ENCODE measurements at places on chromosomes 2 and 18. TPM values are rescaled to one million over a fixed set of nuclear protein-coding genes. Genes with fewer than 3 reads are reported as not detected.

DNA sequence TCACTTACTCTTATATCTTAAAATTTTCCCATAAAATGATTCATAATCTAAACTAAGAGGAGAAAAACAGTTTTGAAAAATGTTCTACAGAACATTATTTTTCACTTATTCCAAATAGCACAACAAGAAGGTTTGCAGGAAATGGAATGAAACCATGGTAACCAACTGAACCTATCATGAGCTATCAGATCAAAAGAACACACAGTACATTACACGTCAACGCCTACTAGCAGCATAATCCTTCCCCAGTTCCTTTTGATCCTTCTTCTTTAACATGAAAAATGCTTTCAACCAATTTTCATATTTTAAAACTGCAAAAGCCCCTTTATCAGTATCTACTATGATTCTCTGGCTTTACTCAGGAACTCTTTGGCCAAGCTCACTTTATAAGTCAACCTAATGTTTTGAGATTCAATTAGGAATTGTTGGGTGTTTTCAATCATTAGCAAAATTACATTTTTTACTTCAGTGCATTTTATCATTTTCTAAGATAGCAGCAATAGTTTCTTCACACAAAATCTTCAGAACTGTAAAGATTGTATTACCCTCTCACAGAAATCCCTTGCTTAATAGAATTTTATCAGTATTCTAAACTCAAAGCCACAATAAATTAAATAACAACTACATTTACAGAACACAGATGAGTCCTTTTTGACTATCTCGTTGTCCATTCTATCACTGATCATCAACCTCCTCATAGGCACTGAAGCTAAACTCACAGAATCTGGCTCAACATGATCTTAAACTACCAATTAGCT, 102.5 kb downstream of the CHN1 start:
- DNase-seq = no peak

DNA sequence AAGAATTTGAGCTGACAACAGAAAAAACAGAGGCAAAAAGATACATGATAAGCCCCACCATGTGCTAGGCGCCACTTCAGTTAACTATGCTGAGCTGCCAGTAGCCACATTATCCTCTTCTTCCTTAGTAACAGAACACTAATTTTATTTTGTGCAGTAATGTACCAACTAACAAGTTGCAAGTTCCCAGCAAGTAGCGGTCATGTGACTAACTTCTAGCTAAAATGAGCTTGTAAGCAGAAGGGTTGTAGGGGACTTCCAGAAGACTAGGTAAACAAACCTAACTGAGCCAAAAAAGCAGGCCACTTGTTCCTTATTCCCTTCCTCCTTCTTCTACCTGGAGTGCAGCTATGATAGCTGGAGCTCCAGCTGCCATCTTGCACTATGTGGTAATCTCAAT, 75.5 kb downstream of the DTNB start:
- no peak for DNase-seq

SEH1L gene
- 73.1 TPM for polyA plus RNA-seq

C18orf54 gene
- 3.0 TPM for polyA plus RNA-seq

DNA sequence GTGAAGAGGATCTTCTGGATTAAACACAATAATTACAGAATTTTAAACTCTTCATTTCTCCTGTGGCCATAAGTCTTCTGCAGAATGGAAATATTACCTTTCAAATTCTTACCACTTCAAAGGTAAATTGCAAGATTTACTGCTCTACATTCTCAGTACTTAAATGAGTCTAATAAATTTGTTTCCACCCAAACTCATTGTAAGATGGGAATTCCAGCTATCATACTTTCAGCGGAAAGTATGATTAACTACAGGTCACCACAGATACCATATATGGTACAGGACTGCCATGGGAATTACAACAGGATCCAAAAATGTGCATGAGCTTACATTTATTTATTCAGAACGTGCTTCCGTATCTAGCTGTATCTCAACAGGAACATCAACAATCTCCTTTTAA, 3.1 kb downstream of the DSC3 start:
- no peak for DNase-seq

MPP4 gene
- not detected for polyA plus RNA-seq

DNA sequence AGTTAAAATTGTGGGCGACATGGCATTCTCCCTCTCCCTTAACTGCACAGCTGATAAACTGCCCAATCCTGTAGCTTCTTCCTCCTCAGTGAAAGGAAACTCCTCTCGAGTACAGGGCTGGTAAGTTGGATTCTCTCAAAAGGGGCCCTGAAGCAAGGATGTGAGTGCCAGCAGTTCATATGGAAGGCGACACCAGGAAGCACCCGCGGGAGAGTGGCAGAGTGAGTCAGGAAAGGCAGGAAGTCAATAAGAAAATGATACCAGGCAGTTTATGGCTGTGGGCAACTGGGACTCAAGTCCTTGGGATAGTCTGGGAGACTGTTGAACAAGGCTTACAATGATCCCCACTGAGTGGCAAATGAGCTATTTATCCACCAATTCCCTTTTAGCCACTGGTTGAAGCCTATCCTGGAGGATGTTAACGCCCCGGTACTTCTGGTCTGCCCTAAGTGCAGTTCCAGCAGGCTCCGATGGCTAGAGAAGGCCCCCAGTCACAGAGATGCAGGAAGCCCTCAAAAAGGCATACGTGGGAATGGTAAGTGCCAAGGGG, 34.8 kb downstream of the ABHD3 start:
- DNase-seq = no peak

DNA sequence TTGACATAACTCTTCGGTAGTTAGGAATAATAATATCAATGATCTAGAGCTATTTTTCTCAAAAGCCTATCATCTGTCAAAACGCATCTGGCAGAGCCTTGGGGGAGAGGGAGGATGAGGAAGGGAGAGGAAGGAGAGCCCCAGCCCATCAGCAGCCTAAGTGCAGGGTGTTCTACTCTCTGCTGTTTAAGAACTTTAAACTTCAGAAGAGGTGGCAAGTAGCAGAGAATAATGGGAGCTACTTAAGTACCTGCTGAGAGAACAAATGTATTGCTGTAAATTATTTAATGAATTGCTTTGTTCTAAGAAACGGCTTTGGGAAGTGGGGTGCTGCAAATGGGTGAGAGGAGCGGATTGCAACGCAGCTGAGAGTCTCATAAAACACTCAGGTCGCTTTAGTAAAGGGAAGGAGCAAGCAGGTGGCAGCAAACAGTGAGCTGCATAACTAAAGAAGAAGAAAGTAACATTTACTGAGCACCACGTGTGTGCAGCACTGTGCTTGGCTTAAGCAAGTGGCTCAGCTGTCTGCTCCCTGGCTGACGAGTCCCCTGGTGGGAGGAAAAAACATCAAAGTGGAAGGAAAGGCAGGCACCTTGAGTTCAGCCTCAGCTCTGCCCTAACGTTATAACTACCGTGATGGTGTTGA, 26.3 kb upstream of the SH3RF3 start:
- no peak for DNase-seq

DNA sequence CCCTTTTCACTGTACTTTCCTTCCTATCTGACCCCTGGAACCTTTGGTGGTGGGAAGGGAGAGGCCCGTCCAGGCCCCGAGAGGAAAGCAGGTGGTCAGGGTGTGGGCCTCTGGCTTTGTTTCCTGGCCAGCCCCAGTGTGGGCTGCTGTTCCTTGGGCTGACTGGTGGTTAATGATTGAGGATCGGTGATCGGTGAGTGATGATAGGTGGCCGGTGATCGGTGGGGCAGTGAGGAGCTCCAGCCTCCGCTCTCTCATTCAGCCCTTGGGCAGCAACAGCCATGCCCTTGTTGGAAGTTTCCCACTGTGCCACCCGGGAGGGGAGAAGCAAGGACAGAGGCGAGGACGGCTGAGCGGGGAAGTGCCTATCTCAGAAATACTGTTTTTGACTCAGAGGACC, 7.3 kb downstream of the ACKR3 start:
- no peak for DNase-seq

STK36 gene
- 10.3 TPM for polyA plus RNA-seq

- DNase-seq = no peak
Observed at GRCh38 chr2:204015118-204015843, 78.7 kb downstream of the ICOS start.

DNA sequence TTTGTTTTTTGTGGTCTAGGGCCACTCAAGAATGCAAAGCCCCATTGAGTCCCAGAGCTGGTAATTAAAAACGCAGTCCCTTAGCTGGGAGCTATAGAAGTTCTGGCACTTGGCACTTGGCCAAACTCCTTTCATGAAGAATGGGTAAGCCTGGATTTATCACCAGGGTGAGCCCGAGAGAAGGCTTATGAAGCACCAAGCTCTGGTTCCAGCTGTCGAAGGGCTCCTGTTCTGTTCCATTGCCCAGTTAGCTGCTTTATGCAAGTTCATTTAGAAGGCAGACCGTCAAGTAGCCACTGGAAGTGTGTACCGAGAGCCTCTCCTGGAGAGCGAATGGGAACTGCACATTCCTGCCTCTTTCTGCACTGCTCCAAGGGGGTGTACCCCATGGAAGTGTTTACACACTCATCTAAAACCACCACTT, 14.2 kb downstream of the ECEL1 start:
- DNase-seq = no peak

- no peak for DNase-seq
Observed at GRCh38 chr2:99544608-99545007, 54.8 kb upstream of the REV1 start.

GRCh38 chr2:181376999-181377398, 80.2 kb upstream of the ITGA4 start:
- DNase-seq = no peak

SCYGR8 gene
- not detected for polyA plus RNA-seq

ZAP70 gene
- polyA plus RNA-seq = 0.76 TPM

CDK15 gene
- polyA plus RNA-seq = not detected

GRCh38 chr2:237482485-237482884, 4.6 kb upstream of the MLPH start:
- DNase-seq = no peak

DNA sequence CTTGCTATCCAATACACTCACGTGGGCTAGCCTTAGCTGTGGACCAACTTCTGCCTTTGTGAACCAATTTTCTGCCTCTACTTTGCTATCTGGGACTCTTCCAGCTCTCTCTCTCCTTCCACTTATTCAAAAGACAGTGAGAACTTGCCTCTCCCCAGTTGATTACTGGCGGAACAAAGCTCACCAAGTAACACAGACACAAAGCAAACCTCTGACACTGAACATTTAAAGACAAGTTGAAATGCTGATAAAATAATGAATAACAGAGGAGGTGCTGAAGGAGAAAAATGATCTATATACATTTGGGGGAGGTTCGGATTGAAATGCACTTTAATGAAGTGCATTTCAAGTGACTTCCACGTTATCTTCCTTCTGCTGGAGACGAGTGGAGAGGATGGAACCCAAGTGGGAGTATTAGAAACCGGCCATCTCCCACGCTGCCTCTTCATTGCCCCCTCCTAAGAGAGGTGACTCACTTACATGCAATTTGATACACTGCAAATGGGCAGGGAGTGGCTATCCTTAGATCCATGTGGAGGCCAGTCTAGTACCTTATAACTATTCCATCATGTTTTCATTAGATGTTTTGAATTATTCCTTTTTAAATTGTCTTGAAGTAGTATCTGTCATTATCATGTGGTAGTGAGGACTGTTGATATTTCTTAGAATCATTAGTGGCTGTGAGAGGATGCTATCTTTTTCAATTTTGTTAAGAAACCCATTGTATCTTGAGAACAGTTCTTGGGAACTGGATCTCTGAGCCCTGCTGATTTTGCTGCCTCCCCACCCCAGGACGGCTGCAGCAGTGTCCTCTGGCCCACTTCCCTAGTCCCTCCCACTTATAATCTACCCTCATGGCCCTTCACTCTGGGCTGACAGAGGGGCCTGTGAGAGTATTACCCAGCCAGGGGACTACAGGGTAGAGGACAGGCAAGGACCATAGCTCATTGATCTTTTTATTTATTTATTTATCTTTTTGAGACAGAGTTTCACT, 6.0 kb upstream of the GLI2 start:
- no peak for DNase-seq

MAB21L4 gene
- polyA plus RNA-seq = 0.03 TPM

DNA sequence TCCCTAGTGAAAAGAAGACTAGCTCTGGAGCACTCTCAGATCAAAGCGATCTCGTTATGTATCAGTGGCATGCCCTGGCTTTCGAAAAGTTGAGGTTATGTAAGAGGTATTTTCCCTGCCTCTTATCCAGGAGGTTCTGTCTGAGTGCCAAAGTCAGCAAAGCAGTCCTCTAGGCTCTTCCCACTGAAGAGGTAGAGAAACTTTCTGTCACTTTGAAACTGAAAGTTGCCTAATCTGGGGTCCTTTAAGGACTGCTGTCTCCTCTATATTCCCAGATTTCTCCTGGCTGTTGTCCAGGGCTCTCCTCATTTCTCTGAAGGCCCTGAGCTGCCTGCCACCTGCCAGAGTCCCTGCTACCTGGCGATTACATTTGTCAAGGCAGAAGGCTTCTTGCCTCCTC, 96.3 kb downstream of the B3GNT2 start:
- no peak for DNase-seq

All from K562 (cell line).